ENCODE measurements at places on chromosomes 1 and 21. TPM values are rescaled to one million over a fixed set of nuclear protein-coding genes. Genes with fewer than 3 reads are reported as not detected.

- DNase-seq: no peak
Measured at GRCh38 chr1:197955486-197956394, 38.6 kb downstream of the LHX9 start.

The LCE3C gene
- total RNA-seq: not detected

DNA sequence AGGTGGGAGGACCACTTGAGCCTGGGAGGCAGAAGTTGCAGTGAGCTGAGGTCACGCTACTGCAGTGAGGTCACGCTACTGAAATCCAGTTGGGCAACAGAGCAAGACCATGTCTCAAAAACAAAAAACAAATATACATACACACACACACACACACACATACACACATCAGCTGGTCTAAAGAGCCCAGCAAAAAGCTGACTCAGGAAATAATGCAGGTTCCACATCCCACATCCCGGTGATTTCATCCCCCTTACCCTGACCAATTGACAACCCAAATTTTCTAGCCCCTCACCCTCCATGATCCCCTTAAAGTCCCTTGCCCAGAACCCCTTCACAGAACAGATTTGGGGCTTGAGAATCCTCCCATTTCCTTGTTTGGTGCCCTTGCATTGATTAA is 11.9 kb upstream of the CFHR4 start:
- no peak for DNase-seq

DNA sequence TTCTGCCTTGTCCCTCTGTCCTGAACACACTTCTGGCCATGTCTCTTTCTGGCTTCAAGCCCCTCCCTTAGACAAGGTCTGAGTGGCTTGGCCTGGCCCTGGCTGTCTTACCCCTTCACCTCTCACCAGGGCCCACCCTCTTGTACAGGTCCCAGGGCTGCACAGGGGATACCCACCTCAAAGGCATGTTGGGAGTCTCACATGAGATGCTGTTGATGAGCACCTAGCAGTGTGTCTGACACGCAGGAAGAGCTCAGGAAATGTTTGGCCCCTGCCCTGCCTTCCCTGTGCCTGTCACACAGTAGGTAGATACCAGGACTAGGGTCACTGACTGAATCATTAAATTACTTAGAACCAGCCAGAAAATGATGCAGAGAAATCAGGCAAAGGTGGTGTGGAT is 16.6 kb downstream of the ZNF362 start:
- no peak for DNase-seq

Measured in GM12878 (cell line).